Stimulated activated CD4-positive, alpha-beta T cell treated with anti-CD3 and anti-CD28 coated beads, Interleukin-2, amount 100 ng/mL, for 24 hours (primary cell): ENCODE measurements at places on chromosomes 4 and X.

DNA sequence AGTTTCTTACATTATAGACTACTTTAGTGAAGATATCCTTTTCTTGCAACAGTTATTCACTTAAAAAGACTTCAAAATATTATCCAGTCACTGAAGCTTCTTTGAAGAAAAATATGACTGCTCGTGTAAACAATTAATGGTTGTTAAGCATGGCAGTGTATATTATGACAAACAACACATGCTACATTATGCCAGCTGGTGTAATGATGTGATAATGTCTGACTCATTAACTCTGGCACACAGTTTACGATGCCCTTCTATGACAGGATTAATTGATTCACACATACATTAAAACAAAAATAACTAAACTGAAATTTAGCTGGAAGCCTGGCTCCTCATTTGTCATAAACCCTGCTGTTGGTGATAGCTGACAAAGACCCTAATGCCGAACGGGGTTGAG is 22.4 kb downstream of the GK2 start:
- no peak for DNase-seq

GRCh38 chrX:30525732-30526131 is 51.8 kb downstream of the TASL start:
- DNase-seq = no peak

DNA sequence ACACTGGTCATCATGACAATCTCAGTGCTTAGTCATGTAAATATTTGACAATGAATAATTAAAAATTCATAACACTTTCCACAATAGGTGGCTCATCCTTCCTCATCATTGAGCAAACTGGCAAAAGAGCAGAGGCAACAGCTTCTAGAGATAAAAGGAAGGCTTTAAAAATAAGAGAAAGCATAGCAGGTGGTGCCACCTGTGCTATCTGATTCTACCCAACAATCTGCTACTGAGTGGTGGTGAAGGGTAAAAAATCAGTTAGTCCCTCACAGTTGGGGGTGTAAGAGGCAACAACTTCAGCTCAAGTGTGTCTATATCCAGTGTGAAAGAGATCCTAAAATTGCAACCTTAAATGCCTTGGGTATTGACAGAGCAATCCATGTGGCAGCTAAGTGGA is 280.1 kb upstream of the PPARGC1A start:
- DNase-seq = no peak

GRCh38 chr4:171947400-171947799 is 134.2 kb downstream of the GALNTL6 start:
- no peak for DNase-seq
